ENCODE measurements at places on chromosomes 1 and 21.
A peak's percentile ranks its signal among the peaks of the same experiment; 100 is the strongest.

DNA sequence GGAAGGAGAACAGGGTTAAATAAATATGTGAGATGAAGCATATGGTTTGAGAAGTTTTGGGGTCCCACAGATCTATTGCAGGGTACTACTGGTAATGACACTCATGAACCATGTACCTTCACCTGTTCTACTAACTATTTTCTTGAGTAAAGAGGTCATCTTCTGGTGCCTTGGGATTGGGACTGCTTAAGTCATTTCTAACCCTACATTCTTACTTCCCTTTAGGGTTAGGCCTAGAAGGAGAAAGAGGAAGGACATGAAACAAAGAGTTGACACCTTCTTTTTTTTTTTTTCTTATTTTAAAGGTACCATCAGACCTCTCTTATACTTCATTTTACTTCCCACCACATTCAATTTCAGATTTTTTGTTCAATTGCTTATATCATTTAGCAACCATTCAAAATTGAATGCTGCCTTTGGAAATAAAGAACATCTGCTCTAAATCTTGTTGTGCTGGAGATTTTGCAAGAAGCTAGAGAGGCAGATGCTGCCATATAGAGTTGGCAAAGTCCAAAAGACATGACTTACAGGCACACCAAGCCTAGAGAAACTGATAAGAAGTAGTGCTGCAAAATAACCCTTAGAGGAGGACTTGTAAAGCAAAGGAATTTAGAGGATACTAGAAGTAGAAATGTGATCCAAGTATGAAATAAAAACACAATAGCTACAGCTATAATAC is 374.4 kb upstream of the ST6GALNAC5 start:
- no peak for DNase-seq

- peak; percentile 42 for DNase-seq
These were observed 34.0 kb downstream of the ZNF697 start for GRCh38 chr1:119613769-119614720.

DNA sequence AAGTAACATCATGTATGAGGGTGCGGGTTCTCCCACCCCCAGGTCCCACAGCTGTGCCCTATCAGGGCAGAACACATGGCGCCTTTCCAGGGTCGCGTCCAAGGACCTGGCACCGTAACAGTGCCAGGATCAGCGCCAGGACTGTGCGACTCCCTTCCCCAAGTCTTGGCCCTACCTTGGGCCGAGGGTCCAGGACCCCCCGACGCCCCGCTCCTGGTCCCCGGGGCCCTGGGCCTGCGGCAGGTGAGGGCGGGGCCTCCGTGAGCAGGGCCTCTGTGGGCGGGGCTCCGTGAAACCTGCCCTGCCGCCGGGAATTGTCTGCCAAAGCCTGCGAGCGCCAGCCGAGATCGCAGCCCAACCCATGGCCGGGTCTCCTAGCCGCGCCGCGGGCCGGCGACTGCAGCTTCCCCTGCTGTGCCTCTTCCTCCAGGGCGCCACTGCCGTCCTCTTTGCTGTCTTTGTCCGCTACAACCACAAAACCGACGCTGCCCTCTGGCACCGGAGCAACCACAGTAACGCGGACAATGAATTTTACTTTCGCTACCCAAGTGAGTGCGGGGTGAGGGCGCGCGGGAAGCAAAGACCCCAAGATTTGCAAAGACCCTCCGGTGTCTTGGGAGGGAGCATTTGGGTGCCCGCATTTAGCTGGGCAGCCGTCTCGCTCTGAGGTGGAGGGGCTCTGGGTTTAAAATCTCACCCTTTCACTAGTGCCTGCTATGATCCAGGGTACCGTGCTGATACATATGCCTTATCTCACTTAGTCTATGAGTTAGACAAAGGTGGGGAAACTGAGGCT is at the start of gene RHBG:
Gene RHBG, plus strand, starts transcription at position 323 of the 796 bp plus-strand sequence. Its CDS starts 39 bp downstream, at position 362.
- peak; percentile 10 for DNase-seq

- DNase-seq, result no peak
These were observed 52.7 kb downstream of the ECE1 start for GRCh38 chr1:21237446-21238088.

- DNase-seq, result no peak
These were observed 75.9 kb upstream of the SMYD2 start for GRCh38 chr1:214205053-214205452.

- peak; percentile 85 for DNase-seq
These were observed 39.3 kb upstream of the HMGN1 start for GRCh38 chr21:39388038-39388810.

DNA sequence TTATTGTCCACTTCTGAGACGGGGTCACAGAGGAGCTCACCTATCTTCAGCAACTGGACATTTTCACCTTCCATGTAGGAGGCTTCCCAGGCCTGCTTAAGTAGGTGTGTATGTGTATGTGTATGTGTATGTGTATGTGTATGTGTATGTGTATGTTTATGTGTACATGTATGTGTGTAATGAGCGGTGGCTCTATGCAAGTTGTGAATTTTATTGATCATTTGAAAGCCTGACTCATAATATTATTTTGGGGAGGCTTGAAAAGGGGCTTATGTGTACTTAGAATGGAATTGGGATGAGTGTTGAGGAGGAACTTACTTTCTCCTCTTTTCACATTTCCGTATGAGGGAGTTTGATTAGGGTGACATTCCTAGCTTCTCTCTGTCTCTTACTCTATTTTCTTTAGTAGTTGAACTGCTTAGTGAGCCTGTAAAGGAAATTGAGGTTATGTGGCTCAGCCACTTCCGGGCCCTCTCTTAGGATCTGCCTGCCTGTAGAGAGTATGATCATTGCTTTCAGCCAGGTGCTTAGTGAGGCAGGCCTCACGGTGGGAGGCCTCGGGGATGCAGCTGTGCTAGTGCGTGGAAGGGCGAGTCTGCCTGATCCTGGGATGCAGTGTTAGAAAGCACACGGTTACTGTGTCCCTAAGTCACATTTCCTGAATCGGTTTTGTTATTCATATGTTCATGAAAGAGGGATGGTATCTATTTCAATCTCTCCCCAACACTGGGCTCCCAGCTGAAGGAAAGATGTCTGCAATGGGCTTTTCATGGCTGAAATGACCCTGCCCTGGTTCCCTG is 61.0 kb downstream of the IER5 start:
- DNase-seq, result peak; percentile 81

DNA sequence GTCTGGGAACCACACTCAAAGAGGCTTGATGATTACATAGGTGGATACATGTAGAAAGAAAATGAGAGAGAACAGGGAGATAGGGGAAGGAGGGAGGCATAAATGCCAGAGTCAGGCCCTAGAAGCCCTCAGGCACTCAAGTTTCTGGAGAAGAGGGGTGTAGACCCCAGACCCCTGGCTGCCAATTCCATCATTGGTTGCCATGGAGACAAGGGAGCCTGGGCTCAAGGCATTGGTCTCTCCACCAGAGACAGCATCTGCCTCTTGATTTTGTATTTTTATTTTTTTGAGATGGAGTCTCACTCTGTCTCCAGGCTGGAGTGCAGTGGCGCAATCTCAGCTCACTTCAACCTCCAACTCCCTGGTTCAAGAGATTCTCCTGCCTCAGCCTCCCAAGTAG is 114.3 kb upstream of the GRIK3 start:
- no peak for DNase-seq

- no peak for DNase-seq
These were observed 87.7 kb downstream of the ADARB1 start for GRCh38 chr21:45162115-45162514.

- DNase-seq, result no peak
These were observed 123.2 kb upstream of the TNFSF4 start for GRCh38 chr1:173330149-173330951.

- no peak for DNase-seq
These were observed 306.7 kb downstream of the DSCAM start for GRCh38 chr21:40540216-40540615.

- no peak for DNase-seq
These were observed 50.1 kb downstream of the NENF start for GRCh38 chr1:212482637-212483441.

DNA sequence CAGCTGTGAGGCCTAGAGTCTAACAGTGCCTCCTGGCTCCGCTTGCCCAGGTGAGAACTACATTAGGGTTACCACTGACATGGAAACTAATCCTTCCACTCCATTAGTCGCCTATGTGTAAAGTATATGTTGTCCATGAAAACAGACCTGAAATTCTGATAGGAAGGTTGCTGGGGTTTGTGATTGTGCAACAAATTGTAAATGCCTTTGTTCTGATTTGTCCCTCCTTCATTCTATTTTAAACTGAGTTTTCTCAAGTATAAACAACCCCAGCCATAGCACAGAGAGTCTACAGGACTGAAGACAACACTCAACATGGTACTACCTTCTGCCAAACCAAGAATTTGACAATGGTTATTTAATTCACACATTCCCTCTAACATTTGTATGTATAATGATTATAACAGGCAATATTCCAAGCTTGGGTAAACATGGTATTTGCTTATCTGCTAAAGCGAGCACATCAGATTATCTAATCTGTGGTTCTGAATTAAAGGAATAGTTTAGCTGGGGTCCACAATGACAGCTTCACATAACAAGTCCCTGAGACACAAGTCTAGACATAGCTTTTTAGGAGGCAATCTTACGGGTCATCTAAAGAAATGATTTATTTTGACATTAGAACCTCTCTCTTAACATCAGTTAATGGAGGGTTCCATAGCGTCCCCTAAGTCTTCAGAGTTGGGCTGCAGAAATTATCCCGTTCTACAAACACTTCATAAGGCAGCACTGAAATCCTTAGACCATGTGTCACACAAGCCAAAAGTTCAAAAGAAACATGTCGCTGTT is 633.0 kb downstream of the SMYD3 start:
- no peak for DNase-seq

GRCh38 chr1:41192456-41193178 is 49.5 kb downstream of the SCMH1 start:
- DNase-seq, result no peak

- no peak for DNase-seq
These were observed 120.0 kb upstream of the RRP15 start for GRCh38 chr1:218164930-218165700.

DNA sequence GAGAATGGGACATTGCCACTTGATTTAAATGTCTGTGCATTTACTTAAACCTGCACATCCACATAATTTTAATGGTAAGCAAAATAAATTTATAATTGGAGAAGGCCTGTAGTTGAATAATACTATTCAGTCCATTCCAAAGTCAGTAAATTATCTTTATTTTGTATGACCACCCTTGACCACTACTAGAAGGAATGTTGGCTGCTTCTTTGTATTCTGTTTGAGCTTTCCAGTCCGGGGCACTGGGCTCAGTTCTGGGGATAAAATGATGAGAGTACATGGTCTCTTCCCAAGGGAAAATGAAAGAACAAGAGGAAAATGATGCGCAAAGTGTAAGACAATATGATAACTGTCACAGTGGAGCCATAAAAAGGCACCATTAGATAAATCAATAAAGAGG is 98.9 kb downstream of the CRB1 start:
- DNase-seq, result no peak

DNA sequence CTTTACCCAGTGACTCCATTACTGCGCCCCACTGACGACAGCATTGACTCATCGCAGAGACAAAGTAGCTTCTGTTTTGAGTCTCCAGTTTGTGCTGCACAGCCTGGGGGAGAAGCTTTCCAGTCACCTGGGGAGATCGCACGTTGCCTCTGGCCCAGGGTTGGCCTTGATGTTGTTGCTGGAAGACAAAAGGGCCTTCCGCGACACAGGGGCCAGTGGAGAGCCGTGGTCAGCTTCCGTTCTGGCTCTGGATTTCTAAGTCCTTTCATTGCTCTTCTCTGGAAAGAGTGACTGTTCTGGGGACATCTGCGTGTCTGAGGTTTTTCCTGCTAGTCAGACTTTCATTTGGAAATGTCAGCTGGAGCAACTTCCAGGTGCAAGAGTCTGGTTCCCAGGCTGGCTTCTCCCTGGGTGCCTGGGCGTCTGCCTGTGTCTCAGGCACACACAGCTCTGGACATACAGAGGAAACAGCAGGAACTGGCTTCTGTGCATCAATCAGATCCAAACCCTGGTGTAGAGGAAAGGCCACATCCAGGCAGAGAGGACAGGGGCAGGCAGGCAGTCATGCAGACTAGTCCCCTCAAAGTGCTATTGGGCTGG is 257.0 kb downstream of the SIPA1L2 start:
- DNase-seq, result no peak

GRCh38 chr1:84361796-84362195 is 36.5 kb upstream of the DNASE2B start:
- DNase-seq, result no peak

DNA sequence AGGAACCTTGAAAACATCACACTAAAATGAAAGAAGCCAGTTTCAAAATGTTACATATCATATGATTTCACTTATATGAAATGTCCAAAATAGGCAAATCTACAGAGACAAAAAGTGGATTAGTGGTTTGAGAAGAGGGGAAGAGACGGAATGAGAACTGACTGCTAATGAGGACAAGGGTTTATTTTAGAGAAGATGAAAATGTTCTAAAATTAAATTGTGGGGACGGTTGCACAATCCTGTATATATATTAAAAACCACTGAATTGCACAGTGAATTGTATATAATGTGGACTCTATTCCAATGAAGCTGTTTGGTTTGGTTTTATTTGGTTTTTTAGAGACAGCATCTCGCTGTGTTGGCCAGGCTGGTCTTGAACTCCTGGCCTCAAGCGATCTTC is 35.6 kb downstream of the PRPF38A start:
- DNase-seq, result no peak

GRCh38 chr21:31268090-31268489 is 76.0 kb downstream of the TIAM1 start:
- DNase-seq, result peak; percentile 7

DNA sequence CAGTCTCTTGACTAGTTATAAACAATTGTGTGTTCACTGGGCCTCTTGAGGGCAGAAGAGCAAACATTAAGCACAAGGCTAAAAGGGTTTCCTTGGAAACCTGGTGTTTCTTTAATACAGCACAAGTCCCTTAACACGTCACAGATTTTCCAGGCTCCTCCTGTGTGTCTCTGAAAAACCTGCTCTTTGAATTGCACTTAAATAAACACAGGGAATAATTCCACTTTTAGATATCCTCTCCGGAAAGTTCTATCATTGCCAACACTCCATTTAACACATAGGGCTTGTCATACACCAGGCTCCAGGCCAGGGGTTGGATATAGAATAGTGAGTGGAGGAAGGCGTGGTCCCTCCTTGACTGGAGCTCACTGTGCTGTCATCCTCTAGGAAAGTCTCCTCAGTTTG is 442.6 kb downstream of the DSCAM start:
- no peak for DNase-seq

GRCh38 chr1:1231400-1232207 is at the start of gene SDF4:
Gene SDF4 (minus strand): TSS chr1:1232001. CDS start chr1:1228772, 3,229 bp downstream.
- peak; percentile 97 for DNase-seq

- no peak for DNase-seq
These were observed 463 bp downstream of the IL12RB2 start for GRCh38 chr1:67308136-67308535.

DNA sequence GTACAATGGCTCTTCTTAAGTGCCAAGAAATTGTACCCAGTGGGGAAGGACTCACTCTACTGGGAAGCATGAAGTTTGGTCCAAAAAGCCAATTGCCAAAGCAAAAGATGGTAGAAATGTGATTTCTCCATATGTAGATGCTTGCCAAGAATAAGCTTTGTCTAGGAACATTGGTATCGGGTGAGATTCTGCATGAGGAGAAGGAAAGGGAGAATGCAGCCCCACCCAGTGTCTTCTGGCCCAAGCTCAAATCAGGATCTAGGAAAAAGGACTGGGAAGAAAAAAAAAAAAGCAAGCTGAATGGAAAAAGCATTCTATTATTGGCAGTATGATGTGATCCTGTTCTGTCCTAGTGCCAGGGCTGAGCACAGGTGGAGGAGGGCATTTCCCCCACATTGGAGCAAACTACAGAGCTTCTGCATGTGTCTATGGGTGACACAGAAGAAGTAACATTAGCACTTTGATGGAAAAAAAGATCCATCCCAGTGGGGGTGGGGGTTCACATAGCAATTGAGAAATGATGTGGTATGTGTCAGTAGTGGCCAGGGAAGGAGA is 226.6 kb downstream of the KCNH1 start:
- DNase-seq, result no peak
